Activated CD8-positive, alpha-beta T cell treated with anti-CD3 and anti-CD28 coated beads for 36 hours (primary cell): ENCODE measurements at places on chromosomes 6 and 20. TPM values are rescaled to one million over a fixed set of nuclear protein-coding genes. Genes with fewer than 3 reads are reported as not detected.

OR2B6 gene
- total RNA-seq, result not detected

CGA gene
- not detected for total RNA-seq

- DNase-seq, result no peak
Observed at GRCh38 chr6:106283481-106283880, 42.1 kb downstream of the ATG5 start.

NRSN1 gene
- not detected for total RNA-seq

DNA sequence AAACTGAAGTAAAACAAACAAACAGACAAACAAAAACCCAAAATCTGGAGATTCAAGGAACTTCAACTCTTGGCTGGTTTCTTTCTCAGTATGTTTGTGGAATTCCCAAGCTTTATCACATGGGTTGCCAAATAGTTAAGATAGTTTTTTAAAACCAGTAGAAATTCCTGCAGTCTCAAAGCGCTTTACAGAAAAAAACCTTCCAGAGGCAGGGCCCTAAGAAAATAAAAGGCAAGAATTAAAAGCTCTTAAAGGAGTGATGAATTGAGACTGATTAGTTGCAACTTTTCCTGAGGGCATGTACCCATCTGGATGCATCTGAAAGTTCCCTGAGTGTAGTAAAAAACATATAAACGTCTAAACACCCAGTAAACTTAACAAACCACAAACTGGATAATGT lies 25.9 kb upstream of the PTCHD4 start:
- DNase-seq, result no peak

DNA sequence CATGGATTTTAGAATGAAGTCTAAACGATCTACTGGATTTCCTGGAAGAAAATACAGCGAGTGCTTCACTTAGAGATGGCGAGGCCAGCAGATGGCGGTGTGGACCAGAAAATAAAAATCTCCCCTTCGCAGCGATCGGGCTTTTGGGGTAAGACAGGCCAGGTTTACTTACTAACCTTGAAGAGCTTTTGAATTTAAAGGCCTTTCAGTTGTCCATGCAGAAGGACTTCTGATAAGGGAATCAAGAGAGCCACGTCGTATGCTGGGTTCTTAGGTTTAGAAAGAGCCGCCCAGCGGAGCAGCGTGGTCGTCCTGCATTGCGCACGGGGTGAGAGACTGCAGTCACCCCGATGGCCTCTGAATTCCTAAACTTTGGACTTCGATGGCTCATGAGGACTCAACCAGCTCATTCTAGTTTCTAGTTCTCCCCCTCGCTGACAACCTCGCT lies 125.2 kb upstream of the RALGAPA2 start:
- DNase-seq, result peak; percentile 71

DACT2 gene
- not detected for total RNA-seq

PDYN gene
- not detected for total RNA-seq

PPP1R10 gene
- total RNA-seq, result 59.0 TPM

DNA sequence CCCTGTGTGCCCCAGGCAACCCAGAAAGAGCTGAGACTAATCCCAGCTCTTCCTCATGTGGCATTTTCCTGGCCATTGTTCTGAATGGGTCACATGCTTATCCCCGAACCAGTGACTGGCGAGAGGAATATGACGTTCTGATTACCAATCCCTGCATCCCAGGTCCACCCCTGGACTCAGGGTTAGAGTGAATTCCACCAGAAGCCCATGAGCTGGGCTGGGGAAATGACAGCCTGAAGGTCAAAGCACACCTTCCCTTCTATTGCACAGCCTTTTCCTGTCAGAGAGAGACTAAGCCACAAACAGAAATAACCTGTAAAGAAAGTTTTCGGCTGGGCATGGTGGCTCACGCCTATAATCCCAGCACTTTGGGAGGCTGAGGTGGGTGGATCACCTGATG lies 70.9 kb downstream of the ZNF217 start:
- no peak for DNase-seq

DNA sequence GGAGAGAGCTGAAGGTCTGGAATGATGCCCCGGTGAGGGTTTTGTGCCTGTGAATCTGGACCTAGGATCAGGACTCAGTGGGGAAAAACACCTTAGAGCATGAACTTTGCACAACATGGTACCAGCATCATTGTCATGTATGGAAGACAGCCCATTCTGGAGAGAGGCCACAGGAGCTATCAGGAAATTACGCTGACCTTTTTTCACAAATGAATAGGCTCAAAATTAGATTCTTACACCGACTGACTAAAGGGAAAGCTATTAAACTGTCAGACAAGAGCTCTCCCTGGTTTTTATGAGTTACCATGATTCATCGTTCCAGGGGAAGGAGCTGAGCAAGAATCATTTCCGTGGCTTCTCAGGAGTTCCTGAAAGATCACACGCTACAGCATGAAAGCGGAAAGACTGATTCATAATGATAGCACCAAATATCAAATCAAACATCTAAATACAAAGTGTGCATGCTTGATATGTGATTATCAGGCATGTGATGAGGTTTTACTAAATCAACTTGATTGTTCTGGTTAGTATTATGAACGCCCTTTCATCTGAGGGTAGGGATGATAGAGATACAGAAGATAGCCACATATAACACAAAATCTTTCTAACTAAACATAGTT lies 224.9 kb upstream of the SMLR1 start:
- DNase-seq, result peak; percentile 12

GRCh38 chr6:116450769-116451740 lies 10.1 kb upstream of the CALHM6 start:
- peak; percentile 46 for DNase-seq

TJAP1 gene
- 30.2 TPM for total RNA-seq

DNA sequence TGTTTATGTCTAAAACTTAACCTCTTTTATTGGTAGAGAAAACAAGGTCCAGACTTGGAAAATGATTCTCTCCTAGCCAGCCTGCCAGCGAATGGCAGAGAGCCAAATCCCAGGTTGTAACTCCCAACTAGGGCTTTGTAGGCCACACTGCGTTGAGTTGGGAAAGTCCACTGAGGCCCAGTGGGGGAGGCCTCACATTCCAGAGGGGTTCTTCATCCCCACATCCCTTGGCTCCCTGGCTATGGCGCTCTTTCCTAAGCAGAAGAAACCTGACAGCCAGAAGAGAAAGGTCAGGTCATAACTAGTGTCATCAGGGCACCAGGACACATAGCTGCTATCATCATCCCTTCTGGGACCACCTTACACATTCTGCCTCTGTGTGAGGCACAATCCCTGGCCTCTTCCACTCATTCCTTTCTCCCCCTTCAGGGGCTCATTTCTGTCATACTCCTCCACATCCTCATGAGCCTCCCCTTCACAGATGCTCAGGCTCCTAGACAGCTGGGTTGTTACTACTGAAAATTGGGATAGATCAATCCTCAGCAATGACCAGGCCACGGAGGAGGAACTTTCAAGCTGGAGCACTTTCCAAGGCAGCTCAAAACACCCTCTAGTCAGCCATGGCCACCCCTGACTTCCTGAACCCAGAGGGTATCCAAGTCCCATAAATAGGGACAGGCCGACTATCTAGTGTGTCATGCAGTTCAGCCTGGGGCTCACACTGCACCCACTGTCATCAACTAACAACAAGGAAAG lies 48.6 kb downstream of the TCP11 start:
- DNase-seq, result no peak

GRCh38 chr6:44527583-44528369 lies 140.3 kb downstream of the CDC5L start:
- no peak for DNase-seq

DNA sequence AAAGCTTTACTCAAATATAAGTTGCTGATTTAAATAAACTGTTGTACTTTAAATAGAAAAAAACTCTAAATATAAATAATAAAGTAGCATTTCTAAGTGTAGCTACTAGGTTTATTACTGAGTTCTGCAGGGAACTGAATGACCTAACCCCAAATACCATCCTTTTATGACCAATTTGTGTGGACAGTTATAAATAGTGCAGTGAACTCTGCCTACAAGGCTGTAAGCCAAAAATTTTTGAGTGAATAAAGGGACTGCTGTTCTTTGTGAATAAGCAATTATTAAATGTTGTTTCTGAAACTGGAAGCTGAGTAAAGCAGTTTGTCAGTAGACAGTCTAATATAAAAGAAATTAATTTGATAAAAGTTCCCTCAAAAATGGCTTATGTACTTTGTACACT lies 90.8 kb upstream of the ELOVL5 start:
- no peak for DNase-seq

DNA sequence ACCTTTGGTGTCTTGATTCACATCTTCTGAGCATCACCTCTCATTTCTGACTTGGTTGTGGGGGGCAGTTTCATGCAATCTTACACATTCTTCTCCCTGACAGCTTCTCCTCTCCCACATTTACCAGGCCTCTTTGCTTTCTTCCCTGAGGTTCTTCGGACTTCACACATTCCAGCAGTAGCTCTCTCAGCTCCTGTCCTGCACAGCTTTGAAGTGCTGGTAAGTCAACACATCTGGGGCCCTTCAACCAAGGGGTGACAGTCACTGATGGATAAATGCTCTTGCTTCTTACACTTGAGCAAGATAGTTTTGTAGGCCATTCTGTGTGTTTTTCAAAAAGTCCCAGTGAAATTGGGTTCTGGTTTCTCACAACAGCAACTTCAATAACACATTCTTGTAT lies 2.5 kb upstream of the SLC35B3 start:
- no peak for DNase-seq

DNAH8 gene
- total RNA-seq, result not detected

SAMD5 gene
- not detected for total RNA-seq

DNA sequence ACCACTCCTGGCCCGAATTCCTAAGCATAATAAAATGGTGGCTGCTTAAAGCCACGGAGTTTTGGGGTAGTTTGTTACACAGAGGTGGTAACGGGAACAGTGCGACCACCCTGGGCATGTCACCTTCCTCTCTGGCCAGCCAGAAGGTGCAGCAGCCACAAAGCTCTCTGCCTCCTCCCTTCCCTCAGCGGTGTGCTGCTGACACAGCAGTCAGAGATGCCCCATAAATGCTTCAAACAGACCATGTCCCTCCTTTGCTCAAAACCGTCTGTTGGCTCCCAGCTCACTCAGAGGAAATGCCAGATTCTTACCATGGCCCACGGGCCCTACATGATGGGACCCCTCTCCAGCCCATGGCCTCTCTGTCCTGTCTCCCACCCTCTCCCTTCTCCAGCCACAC lies 12.1 kb upstream of the TCF15 start:
- no peak for DNase-seq

GRCh38 chr6:169640983-169641382 lies 60.8 kb downstream of the WDR27 start:
- DNase-seq, result no peak

GRCh38 chr6:168100011-168100802 lies 21.2 kb upstream of the FRMD1 start:
- no peak for DNase-seq

- no peak for DNase-seq
Observed at GRCh38 chr6:62999796-63000195, 211.5 kb upstream of the FKBP1C start.

FAM209B gene
- total RNA-seq, result not detected

DNA sequence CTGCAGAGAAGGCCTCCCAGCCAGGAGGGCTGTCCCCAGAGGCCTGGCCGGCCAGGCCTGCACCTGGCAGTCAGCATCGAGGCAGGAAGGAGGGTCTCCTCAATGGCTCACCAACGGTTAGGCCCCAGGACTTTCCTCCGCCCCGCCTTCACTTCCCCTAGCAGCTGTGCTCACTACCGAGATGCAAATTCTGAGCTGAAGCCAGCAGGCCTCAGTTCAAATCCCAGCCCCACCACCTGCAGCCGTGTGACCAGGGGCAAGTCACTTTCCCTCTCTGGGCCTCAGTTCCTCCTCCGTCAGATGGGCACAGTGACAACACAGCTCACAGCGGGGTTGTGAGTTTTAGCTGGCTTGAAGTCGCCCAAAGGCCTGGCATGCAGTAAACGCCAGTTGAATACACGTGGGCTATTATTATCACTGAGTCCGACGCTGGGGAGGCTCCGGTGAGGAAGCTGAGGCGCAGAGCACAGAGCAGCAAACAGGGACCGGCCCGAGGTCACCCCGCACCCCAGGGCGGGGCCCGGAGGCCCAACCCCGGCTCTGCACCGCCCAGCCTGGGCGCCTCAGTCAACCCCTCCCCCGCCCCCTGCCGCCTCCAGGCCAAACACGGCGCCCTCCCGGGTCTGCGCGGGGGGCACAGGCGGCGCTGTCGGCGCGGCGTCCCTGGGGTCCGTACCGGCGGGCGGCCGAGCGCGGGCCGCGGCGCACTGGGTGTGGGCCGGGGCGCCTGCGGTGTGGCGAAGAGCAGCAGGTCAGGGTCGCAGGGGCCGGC lies 671 bp downstream of the E2F1 start:
- DNase-seq, result peak; percentile 82

GRCh38 chr6:101597693-101598092 lies 204.2 kb downstream of the GRIK2 start:
- DNase-seq, result no peak

NR2E1 gene
- total RNA-seq, result not detected

DNA sequence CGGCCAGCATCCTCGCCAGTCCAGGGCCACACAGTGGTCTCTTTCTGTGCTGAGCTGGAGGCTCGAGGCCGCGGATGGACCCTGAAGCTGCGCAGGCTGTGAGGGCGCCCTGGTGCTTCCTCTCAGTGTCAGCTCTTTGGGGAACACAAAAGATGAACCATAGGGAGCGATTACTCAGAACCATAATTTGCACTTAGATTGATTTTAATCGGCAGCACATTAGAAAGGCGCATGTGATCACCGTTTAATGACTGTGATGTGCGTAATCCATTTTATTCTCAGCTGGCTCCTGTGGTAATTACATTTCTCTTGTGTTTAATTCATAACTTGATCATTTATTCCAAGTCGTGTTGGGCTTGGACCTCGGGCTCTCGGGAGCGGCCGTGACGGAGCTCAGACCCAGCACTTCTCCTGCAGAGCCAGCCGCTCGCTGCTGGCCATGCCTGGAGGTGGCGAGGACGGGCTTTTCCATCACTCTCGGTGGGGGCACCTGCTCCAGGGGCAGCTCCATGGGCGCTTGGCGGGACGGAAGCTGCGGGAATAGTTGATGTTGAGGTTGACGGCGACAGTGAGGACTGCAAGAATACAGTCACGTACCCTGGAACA lies 25.6 kb upstream of the NTSR1 start:
- DNase-seq, result no peak

GRCh38 chr20:56537997-56538396 lies 5.0 kb downstream of the FAM209B start:
- no peak for DNase-seq

HSPA1A gene
- 36.6 TPM for total RNA-seq

GRCh38 chr6:151916680-151917164 lies 109.2 kb downstream of the ESR1 start:
- no peak for DNase-seq

DNA sequence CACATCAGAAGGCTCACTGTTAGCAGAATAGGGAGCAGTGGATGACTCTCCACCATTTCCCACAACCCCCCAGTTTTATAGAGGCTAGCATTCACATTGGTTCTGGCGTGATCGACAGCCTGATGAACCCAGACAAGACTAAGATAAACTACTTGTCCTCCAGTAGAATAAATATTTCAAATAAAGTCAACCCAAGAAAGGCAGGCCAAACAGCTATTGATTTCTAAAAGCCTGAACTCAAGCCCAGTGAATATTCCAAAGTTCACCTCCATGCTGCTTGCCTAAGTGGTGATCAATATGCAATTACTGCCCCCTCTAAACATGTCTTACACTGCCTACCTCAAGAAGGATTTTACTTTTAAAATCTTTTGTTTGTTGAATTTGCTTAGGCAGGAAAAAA lies 104.5 kb downstream of the CTNNBL1 start:
- no peak for DNase-seq

GRCh38 chr6:13614126-13614925 lies 809 bp upstream of the NOL7 start:
- DNase-seq, result peak; percentile 13

- no peak for DNase-seq
Observed at GRCh38 chr6:107706516-107707115, 117.5 kb downstream of the SCML4 start.

BPI gene
- total RNA-seq, result not detected
